ENCODE measurements at places on chromosomes 13 and 19.

DNA sequence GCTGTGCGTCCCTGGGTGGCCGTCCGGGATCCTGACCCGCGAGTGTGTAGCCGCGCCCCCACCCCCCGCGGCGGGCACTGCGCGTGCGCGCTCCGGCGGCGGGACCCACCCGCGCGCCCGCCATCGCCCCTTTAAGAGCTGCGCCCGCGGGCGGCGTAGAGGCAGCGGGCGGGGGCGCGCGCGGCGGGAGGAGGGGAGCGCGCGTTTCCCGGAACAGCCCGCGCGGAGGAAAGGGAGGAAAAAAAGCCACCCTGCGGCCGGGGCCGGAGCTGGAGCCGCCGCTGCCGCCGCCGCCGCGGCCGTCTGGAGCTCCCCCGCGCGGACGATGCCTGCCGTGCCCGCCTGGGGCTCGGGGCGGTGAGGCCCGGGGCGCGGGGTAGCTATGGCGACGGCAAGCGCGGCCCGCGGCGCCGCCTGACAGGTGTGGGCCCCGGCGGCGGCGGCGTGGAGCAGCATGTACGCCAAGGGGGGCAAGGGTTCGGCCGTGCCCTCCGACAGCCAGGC lies at the start of gene SSBP4:
SSBP4 (plus strand) TSS at position 204 of the 504 bp plus-strand sequence; CDS start at position 455, 251 bp downstream.
- peak; percentile 85 for DNase-seq

DNA sequence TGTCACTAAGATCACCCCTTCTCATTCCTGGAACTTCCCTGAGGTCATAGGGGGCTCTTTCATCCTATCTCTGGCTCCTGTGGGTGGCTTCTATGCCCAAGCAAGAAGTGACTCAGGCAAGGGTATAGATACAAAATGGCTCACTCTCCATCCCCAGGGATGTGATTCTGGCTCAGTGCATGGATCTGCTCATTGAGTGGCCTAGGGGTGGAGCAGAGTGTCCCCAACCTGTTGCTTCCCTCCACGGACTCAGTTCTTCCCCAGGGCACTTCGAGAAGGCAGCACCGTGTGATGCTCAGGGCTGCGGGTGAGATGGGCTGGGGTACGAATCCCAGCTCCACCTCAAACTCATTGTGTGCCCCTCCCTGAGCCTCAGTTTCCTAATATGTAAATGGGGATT lies 136.4 kb downstream of the PTPRS start:
- DNase-seq: no peak

DNA sequence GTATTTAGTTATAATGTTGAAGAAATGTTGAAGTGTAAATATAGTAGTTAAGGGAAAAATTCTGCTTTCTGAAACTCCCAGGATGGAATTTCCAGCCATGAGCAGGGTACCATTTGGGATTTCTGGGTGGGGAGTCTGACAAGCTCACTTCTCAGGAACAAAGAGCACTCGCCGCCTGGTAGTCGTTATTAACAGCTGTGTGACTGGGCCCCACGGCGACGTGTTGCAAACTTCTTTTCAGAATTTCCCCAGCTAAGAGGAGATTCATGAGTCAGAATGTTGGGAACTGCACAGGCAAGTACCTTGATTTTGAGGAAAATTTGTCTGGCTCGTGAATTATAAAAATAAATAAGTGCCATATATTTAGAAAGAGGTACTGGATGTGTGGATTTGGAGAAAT lies 103.7 kb downstream of the LACC1 start:
- DNase-seq: no peak

DNA sequence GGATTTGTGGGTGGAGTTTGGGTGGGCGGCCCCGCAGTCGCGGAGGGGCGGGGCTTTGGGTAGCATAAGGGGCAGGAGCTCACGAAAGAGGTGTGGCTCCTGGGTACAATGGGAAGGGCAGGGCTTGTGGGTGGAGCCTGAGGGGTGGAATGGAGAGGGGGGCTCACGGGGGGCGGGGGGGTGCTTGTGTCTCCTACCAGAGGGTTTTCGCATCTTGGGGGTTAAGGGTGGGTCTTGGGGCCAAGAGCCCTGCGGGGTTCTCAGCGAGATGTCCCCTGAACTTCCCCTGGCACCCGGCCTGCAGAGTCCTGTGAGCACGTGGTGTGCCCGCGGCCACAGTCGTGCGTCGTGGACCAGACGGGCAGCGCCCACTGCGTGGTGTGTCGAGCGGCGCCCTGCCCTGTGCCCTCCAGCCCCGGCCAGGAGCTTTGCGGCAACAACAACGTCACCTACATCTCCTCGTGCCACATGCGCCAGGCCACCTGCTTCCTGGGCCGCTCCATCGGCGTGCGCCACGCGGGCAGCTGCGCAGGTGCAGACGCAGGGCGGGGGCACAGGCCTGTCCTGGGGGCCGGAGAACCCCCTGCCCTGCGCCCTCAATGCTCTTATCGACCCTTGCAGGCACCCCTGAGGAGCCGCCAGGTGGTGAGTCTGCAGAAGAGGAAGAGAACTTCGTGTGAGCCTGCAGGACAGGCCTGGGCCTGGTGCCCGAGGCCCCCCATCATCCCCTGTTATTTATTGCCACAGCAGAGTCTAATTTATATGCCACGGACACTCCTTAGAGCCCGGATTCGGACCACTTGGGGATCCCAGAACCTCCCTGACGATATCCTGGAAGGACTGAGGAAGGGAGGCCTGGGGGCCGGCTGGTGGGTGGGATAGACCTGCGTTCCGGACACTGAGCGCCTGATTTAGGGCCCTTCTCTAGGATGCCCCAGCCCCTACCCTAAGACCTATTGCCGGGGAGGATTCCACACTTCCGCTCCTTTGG lies 5.1 kb downstream of the FSTL3 start:
- peak; percentile 97 for DNase-seq

GRCh38 chr13:103243495-103243894 lies 177.3 kb upstream of the SLC10A2 start:
- DNase-seq: no peak

- no peak for DNase-seq
Observed at GRCh38 chr19:658916-659839, 3.8 kb downstream of the RNF126 start.

- DNase-seq: no peak
Observed at GRCh38 chr13:25753976-25754375, 297.8 kb downstream of the SHISA2 start.

GRCh38 chr13:78608688-78609463 lies 5.5 kb upstream of the POU4F1 start:
- DNase-seq: peak; percentile 55

GRCh38 chr19:925087-925525 lies 729 bp upstream of the ARID3A start:
- DNase-seq: no peak

- no peak for DNase-seq
Observed at GRCh38 chr13:84847107-84847506, 952.1 kb downstream of the SLITRK6 start.

- DNase-seq: peak; percentile 27
Observed at GRCh38 chr19:30546332-30546731, 174.1 kb downstream of the ZNF536 start.

GRCh38 chr19:51323481-51324166 lies 12.2 kb downstream of the IGLON5 start:
- DNase-seq: no peak
